ENCODE measurements at places on chromosomes 11 and 22.

DNA sequence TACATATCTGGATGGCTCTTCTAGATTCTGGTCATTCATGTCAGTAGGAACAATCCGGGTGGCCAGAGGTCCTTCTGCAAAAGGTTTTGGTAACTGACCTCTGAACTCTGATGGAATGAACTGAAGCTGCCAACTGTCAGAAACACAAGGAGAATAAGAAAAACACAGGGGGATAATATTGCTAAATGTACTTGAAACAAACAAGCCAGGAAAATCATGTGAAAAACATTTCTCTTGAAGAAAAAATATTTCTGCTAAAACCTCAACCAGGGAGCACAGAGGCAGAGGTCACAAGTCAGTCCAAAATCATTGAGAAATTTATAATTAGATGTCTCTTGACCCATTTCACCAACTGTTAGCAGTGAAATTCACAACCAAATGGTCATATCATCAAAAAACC is 35.2 kb downstream of the ALG9 start:
- no peak for DNase-seq

GRCh38 chr11:68610452-68611116 is 73.8 kb upstream of the GAL start:
- no peak for DNase-seq

GRCh38 chr11:5303626-5304025 is 1.9 kb upstream of the OR51B4 start:
- DNase-seq = no peak

DNA sequence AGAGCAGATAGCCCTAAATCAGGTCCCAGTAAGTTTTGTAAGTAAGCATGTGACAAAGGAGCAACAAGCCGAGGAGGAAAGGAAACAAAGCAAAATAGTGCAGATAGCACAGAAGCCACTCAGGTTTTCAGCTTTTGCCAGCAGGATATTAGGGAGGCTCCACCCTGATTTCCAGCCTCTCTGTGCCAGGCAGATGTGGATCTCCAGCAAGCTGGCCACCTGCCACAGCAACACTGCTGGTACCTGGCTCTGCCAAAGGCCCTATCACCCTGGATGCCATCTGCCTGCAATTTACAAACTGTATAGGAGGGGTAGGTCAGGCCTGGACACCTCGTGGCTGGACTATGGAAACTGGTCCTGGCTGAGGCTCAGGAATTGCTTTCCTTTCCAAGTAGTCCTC is 12.2 kb upstream of the NNMT start:
- no peak for DNase-seq

- no peak for DNase-seq
These were observed 87.5 kb downstream of the DDX10 start for GRCh38 chr11:108752297-108752751.

GRCh38 chr11:127071606-127072005 is 71.0 kb upstream of the KIRREL3 start:
- no peak for DNase-seq

DNA sequence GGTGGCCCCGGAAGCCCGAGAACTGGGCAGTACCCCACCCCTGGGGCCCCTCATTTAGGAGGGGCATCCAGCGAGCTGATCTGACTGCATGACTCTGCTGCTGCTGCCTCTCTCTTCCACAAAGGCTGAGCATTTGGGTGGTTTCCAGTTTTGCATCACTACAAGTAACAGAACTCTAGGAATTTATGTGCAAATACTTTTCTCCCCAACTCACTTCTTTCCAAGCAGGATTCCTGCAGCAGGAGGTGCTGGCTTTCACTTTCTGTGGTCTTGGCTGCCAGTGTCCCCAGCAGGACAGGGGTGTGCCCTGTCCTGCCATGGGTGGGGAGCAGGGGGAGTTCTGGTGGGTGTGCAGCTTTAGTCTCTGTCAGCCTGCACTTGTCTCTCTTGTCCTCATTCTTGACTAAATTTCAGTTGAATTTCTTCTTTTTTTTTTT is 21.2 kb downstream of the UPB1 start:
- DNase-seq = no peak

- DNase-seq = no peak
These were observed 9.8 kb downstream of the KCNJ1 start for GRCh38 chr11:128857341-128857740.

DNA sequence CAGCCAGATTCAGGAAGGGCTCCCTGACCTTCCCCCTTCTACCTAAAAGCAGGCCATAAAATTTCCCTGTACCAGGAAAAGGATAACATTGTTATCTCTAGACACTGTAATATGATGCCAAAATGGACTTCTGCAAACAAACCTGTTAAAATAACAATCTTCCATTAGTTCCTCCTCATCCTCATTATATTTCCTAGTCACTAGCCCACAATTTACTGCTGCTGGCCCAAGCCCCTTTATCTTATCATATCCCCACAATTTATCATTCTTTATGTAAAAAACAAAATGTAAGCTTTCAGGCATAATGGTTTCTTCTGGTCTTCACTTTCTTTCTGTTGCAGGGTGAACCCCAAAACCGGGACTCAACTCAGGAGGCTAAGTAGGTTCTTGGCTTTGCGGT is 1132.1 kb upstream of the CNTN5 start:
- no peak for DNase-seq

- DNase-seq = no peak
These were observed 779.5 kb downstream of the METTL15 start for GRCh38 chr11:28887681-28888080.

DNA sequence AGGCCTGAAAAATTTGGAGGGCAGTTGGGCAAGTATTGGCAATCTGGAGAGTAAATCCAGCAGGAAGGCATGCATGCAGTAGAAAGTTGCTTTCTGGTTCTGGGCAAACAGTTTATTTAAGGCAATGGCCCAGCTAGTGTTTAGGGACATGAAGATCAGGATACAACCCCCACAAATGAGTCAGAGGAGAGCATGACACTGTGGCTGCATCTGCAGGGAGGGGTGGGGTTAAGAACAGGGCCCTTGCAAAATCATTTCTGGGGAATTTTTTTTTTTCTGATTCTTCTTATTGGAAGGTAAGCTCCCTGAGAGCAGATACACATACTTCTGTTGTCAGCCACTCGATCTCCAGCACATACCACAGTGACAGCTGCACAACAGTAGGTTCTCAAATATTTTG is 61.1 kb downstream of the FDX1 start:
- DNase-seq = no peak

- DNase-seq = no peak
These were observed 224.6 kb upstream of the ISX start for GRCh38 chr22:34841331-34841771.

DNA sequence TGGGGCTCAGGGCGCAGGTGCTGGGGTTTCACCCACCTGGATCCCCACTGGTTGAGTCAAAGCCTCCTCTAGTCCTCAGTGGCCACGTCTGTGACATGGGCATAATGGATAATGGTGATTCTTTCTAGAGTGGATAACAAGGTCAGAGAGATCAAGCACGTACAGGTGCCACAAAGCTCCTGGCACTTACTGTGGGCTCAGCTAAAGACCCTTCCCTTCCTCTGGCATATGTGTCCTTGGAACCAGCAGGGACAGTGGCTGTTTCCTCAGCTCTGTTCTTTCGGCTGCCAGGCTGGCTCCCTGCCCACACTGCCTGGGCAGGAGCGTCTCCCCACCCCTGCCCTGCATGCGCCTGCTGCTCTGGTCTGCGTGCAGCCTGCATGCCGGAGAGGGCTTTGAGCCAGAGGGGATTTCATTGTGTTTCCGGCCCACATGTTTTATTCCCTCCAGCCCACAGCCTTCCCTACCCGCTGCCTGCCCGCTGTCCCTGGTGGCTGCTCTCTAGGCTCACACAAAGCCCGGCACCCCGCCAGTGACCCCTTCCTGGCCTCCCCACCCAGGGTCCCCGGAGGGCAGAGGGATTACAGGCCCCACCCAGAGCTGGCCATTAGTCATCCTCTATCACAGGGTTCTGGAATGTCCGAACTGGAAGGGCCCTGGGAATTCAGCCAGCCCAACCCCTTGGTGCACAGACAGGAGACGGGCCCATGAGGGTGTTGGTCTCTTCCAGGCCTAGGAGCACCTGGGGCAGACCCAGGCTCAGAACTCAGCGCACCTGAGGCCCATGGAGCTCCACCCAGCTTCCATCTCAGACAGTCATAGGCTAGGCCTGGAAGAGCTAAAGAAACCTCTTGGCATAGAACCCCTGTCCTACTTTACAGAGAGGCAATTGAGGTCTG is 55.3 kb upstream of the GCAT start:
- DNase-seq = no peak

DNA sequence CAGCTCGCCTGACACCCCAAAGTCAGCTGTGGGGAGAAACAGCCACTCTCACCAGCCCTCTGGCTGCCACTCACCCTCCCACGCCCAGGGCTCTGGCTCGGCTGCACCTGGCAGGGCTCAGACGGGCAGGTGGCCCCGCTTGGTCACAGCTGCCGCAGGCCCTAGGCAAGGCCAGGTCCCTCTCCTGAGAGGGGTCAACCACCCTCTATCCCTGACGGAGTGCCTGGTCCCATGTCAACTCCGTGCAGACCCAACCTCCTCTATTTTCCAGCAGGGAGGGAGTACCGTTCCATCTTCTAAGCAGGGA is 1.9 kb downstream of the MAP4K2 start:
- no peak for DNase-seq

GRCh38 chr11:107076832-107077231 is 58.6 kb upstream of the GUCY1A2 start:
- no peak for DNase-seq

- DNase-seq = no peak
These were observed 21.2 kb downstream of the GDPD5 start for GRCh38 chr11:75504501-75504900.

DNA sequence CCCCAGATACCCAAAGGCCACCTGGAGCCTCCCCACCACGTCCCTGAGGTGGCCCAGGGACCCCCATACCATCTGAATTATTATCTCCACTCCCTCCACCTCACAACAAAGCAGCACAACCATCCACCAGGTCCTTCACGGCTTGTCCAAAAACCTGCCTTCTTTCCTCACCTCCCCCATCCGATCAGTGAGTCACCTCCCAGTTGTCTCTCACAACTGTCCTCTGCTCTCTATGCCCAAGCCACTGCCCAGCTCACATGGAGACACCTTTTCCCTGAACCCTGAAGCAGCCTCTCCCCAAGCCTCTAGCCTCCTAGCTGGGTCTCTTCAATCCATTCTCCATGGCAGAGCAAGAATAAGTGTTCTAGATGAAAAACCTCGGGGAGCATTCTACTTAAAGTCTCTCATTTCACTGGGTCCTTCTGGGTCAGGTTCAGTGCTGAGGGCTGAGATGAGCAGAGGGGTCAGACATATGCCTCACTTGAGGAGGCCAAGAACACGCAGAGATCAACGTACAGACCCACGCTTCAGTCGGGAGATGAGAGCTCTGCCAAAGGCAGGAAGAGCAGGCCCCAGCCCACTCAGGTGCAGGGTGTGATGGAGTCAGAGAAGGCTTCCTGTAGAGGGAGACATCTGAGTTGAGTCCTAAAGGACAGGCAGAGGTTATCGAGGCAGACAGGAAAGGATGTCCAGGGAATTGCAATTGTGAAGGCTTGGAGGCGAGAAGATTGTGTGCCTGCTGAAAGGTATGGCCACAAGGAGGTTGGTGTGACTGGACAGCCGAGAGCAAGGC is 74.7 kb downstream of the PDE2A start:
- no peak for DNase-seq

- DNase-seq = no peak
These were observed 40.6 kb upstream of the GNB1L start for GRCh38 chr22:19895160-19895849.

DNA sequence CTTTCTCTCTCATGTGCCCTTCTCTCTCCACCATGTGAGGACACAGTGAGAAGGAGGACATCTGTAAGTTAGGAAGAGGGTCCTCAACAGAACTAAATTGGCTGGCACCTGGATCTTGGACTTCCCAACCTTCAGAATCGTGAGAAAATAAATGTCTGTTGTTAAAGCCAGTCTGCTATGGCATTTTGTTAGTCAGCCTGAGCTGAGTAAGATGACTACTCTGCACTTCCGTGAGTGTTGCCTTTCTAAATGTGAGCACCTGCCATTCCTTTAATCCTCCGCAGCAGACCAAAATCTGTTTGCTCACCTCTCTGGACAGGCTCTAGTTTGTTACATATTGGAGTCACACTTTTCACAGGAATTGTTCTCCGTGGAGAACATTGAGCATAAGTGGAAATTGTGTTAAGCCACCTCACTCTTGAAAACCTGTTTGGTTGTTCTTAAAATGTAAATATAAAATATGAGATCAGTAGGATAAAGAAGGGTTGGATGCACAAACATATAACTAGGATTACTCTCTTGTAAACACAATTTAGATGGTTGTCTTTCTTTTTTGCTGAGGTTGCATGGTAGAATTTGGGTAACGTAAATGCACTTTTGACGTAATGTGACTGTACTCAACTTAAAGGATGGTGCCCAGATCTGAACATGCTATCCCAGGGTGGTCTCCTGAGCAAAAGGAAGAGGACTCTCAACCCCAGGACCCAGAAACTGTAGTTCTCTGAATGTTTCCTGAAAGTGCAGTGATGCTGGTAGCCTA is 65.9 kb downstream of the SNX19 start:
- DNase-seq = no peak

GRCh38 chr11:1397146-1397861 is 7.6 kb downstream of the BRSK2 start:
- DNase-seq = no peak

GRCh38 chr11:76321340-76321739 is 59.6 kb downstream of the THAP12 start:
- no peak for DNase-seq

GRCh38 chr11:97938789-97939188 is 1082.0 kb upstream of the CNTN5 start:
- no peak for DNase-seq

DNA sequence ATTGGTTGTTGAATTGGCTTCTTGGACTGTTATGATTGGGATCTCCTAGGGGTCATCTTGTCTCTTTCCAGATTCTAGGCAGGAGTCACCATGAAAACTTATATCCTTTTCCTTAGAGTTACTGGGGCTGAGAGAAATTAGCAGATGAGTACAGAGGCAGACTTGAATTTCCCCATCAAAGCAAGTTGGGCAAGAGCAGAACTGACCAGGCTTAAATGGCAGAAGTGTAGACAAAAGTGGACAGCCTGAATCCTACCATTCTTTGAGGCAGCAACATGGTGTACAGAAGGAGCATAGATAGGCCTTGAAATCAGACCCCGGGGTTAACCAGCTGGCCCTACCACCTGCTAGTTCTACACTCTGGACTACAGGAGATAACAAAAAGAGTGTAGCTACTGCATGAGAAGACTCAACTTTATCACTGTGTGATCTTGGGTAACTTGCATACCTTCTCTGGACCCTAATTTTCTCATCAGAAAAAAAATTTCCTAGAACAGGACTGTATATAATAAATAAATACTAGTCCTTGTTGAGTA is 427.4 kb upstream of the CADM1 start:
- no peak for DNase-seq

- DNase-seq = no peak
These were observed 34.1 kb downstream of the PHLDB1 start for GRCh38 chr11:118641397-118642019.

- DNase-seq = no peak
These were observed 5.6 kb downstream of the MAPK8IP1 start for GRCh38 chr11:45890886-45891550.

GRCh38 chr11:88384004-88384668 is 46.6 kb upstream of the CTSC start:
- DNase-seq = no peak

- no peak for DNase-seq
These were observed 30.4 kb upstream of the TENM4 start for GRCh38 chr11:79471071-79471844.

- DNase-seq = no peak
These were observed 109.0 kb downstream of the OSBP2 start for GRCh38 chr22:30803679-30804078.

All from stimulated activated CD8-positive, alpha-beta memory T cell treated with anti-CD3 and anti-CD28 coated beads, Interleukin-2, amount 100 ng/mL, for 1 hour (primary cell).